Neuronal stem cell (in vitro differentiated cells): ENCODE measurements at places on chromosomes 5 and 9.

- peaks cover 1% of the 10 kb centered on the region for H3K36me3 ChIP-seq
- H3K4me1 ChIP-seq: no peaks in the 10 kb centered on the region
- no peaks in the 10 kb centered on the region for H3K27me3 ChIP-seq
Observed at GRCh38 chr9:84514421-84514820, 155.1 kb upstream of the NTRK2 start.

DNA sequence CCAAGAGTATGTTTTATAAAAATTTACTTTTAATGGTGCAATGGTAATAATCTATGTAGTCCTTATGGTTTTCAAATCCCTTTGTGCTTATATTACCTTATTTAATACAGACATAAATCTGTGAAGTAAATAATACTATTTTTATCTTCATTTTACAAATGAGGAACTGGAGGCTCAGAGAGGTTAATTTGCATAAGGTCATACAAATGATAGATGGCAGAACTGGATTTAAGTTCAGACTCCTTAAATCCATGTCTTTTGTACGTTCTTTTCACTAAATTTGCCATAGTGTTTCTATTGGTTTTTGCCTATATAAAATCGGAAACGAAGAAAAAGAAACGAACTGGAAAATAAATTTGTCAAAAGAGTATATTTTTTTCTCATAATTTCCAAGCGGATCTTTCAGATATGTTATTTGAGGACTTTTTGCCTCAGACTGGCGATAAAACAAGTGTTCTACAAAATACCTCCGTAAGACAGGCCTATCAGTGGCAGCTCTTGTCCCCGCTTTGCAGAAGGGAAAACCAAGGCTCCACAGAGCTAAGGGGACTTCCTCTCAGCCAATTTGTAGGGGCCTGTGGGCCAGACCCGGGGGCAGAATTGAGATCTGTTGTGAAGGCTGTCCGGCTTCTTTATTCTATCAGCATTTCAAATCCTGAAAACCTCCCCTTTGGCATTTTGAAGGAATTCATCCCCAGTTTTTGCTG lies 1.1 kb upstream of the TNFAIP8 start:
- peaks cover 5% of the 10 kb centered on the region for H3K4me1 ChIP-seq
- H3K36me3 ChIP-seq: no peaks in the 10 kb centered on the region

DNA sequence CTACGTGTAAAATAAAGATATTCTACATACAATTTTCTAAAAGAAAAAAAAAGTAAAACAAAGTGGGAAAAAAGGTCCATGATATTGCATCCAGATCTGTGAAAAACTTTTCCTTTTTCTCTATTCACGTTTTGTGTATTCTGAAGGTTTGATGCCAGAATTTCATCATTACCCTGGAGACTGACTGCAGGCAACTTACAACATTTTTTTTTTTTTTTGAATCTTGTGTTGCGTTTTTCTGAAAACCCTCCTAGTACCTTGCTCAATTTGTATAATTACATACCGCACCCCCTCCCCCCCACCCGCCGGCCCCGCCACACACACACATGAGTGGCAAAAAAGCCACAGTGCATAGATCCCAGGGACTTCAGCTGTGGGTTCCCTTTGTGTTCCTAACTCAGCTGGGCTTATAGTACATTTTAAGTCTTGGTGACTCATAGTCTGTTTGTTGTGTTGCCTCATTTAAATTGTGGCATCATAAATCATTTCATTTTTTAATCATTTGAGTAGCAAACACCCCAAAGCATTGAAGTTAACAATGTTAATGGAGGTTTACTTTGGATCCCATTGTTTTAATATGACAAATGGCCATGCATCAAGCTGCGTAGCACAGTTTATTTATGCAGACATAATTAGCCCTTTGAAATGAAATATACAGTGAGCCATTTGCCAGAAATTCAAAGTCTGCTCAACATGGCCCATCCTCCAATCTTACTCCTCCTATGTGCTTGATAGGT lies 36.0 kb downstream of the PRDM6 start:
- no peak for DNase-seq
- no peak overlapping the region for H3K27ac ChIP-seq
- no peaks in the 10 kb centered on the region for H3K27me3 ChIP-seq

DNA sequence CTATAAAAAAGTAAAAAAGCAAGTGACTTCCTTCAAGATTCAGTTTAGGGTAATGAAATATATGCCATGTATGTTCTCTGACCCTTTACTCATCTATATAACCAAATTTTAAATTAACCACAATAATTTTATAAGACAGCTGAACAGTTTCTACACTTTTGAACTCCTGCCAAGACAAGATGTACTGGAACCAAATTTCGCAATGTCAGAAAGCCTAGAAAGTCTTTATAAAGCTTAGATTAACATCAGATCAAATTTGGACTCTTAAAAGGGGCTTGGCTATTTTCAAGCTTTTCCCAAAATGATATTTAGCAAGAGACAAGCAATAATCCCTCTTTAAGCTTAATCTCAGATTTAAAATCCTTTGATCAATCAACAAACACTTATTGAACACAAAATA lies 362.6 kb downstream of the PTPRD start:
- DNase-seq: no peak
- H3K36me3 ChIP-seq: no peaks in the 10 kb centered on the region
- H3K4me3 ChIP-seq: no peak overlapping the region
- H3K4me1 ChIP-seq: no peaks in the 10 kb centered on the region
- no peaks in the 10 kb centered on the region for H3K27me3 ChIP-seq
- no peak overlapping the region for H3K27ac ChIP-seq

- no peak for DNase-seq
- H3K36me3 ChIP-seq: no peaks in the 10 kb centered on the region
- peaks cover 4% of the 10 kb centered on the region for H3K4me1 ChIP-seq
- H3K4me3 ChIP-seq: no peak overlapping the region
Observed at GRCh38 chr5:138981131-138981530, 106.0 kb upstream of the LRRTM2 start.
